Muscle of back (tissue), 13 donors: ENCODE measurements at places on chromosomes 3 and 15. TPM values are rescaled to one million over a fixed set of nuclear protein-coding genes. Genes with fewer than 3 reads are reported as not detected.

DNA sequence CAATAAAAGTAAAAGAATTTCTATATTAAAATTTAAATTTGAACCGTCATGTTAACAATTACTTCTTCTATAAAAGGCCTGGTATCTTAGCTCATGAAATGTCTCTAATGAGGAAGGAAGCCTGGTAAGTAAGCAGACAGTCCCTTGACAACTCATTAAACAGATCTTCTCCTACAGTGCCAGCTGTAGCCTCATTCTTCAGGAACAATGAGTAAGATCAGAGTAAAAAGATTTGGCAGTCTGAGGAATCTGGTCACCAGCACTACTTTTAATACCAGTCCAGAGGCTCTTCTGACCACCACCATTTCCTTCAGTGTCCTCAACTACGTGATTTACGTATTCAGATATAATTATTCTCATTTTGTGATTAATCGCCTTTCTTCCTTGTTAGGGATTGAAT is 955.0 kb upstream of the ALCAM start:
- DNase-seq: no peak

DNA sequence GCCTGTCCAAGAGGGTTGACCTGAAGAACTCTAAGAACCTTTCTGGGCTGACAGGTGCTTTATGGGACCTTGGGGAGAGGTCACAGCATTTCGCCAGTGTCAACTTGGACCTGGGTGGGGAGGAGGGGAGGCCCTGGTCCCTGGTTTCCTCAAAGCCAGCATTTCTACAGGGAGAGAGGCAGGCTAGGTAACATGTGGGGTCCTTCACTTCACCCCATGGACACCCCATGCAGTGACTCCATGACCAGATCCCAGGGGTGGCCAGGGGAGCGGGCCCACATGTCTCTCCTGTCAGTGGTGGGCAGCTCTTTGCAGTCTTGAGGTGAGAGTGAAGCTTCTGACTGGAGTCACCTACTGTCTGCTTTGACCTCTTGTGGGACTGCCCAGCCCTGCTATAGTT is 35.8 kb downstream of the GOLGA6L10 start:
- no peak for DNase-seq

GRCh38 chr3:144437989-144438388 is 466.4 kb downstream of the DIPK2A start:
- no peak for DNase-seq

SLC15A2 gene
- 26.6 TPM for polyA plus RNA-seq

RPL22L1 gene
- polyA plus RNA-seq: 61.3 TPM
